Psoas muscle (tissue), 8 donors: ENCODE measurements at places on chromosomes 7 and 10.

GRCh38 chr10:100436255-100436654 lies 26.6 kb upstream of the WNT8B start:
- DNase-seq = no peak

GRCh38 chr10:78985973-78986818 lies 82.6 kb upstream of the ZMIZ1 start:
- no peak for DNase-seq

DNA sequence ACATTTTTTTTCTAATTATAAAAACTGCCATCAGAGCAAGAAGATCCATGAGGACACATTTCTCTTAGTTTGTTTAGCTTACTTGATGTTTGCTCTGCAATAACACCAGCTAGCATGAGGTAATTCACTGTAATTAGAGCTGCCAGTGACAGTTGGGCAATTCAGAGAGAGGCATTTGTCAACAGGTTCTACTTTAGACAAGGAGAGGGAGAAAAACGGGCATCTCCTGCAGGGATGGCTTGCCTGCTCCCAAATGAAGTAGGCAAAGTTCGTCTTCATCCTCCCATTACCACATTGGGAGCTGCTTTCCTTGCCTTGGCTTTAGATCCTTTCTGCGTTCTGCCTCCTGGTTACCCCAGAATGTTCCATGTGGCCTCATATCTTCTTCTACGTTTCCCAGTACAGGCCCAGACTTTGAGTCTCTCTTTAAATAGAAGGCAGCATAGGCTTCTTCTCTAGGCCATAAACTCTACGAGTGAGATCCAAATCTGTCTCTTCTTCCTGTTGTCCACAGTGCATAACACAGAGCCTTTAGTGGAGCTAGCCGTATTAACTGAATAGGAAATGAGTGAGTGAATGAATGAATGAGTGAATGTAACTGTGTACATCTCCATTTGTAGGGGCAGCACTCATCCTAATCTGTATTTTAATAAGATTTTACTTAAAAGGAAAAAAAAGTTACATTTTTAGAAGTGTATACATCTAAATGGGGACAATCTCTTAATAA lies 21.2 kb downstream of the ASB15 start:
- no peak for DNase-seq

GRCh38 chr7:132758986-132759385 lies 182.7 kb upstream of the PLXNA4 start:
- DNase-seq = no peak

- no peak for DNase-seq
Observed at GRCh38 chr7:41006306-41006995, 696.4 kb downstream of the INHBA start.
